ENCODE measurements at places on chromosomes 16 and 17.

DNA sequence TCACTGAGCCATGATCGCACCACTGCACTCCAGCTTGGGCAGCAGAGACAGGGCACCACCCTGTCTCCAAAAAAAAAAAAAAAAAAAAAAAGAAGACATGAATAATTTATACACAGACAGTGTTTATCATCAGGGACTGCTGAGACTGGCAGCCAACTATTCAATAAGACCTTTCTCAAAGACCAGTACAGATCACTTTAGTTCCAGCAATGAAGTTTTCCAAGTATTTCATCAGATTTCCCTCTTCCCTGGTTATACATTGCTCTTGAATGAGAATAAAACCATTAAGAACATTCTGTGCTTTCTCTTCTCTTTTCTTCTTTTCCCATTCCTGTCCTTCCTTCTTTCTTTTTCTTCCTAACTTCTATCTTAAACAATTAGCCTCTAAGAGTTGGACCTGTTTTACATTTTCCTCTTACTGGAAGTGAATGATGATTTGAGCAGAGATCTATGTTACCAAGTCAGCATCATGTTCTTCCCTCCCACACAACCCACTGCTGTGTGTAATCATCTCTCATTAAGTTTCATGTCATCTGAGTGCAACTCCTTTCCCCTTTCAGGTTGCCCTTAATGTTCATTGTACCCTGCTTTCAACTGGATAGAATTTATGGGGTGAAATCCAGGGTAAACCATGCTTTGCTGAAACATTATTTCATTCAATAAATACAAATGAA, 35.9 kb upstream of the SMIM36 start:
- DNase-seq = peak; percentile 43

DNA sequence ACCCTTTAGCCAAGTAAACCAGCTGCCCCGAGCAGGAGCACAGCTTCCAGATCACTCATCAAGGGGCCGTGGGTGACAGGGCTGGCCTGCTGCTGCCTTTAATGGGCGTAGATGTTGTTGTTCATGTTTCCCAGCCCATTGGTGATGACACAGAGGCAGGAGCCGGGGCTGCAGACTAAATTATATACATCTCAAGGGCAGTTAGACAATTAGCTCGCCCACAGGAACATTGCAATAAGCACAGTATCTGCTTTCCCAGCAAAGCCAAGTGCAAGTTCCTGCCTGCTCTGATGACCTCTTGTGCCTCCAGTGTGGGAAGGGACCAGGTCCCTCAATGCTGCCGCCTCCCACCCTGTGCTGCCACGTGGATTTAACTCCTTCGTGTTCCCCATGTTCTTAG, 485.8 kb downstream of the MAF start:
- no peak for DNase-seq

DNA sequence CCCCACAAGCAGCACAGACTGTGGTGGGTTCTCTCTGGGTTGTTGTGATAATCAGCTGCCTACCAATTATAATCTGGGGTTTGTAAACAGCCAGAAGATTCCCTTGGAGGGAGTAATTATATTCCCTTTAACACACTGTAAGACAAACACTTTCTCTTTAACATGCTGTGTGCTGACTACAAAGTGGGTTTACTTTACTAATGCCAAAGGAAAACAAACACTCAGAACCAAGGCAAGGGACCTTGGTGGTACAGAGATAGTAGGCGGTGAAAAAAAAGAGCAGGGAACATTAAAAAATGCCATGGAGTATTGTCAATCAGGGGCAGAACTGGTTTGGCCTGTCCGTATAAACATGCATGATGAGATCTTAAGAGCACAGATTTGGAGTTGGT, 3.0 kb upstream of the VAT1L start:
- no peak for DNase-seq

DNA sequence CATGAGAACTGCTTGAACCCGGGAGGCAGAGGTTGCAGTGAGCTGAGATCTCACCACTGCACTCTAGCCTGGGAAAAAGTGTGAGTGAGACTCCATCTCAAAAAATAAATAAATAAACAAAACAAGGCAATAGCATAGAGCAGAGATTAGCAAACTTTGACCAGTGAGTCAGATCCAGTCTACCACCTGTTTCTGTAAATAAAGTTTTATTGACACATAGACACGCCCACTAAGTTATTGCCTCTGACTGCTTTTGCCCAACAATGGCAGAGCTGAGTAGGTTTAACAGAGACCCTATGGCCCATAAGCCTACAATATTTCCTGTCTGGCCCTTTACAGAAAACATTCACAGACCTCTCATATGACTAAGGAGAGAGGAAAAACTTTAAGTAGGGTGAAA, 44.3 kb downstream of the XYLT1 start:
- DNase-seq = no peak

- DNase-seq = peak; percentile 53
Observed at GRCh38 chr17:7932949-7933348, 943 bp downstream of the CNTROB start.

- DNase-seq = peak; percentile 82
Observed at GRCh38 chr17:10600571-10600970, 51.1 kb upstream of the MYH2 start.

DNA sequence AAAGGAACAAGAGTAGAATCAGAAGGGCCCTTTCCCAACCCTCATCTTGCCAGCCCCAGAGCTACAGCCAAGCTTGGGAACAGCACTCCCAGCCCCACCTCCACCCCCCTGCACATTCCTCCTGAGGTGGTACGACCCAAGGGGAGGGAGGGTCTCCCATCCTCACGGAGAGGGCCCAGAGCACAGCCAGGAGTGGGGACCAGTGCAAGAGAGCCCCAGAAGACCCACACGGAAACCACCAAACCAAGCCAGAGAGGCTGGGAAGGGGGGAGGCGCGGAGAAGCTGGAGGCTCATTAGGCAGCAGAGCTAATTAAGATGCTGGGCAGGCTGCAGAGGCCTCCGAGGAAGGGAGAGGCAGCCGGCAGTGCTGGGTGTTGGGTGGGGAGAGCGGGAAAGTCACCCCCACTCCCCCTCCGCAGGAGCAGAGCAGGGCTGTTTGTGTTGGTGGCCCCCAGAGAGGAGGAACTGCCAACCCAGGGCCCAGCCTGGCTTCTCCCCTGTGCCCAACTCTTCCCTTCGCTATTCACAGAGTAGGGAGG, 2.4 kb downstream of the CACNB1 start:
- no peak for DNase-seq

All from fibroblast of skin of abdomen (primary cell).